ENCODE measurements at places on chromosomes 12 and 14.

- DNase-seq: no peak
Observed at GRCh38 chr14:47022721-47023120, 371.1 kb upstream of the RPL10L start.

GRCh38 chr14:54784657-54785056 lies 118.0 kb downstream of the GCH1 start:
- no peak for DNase-seq

DNA sequence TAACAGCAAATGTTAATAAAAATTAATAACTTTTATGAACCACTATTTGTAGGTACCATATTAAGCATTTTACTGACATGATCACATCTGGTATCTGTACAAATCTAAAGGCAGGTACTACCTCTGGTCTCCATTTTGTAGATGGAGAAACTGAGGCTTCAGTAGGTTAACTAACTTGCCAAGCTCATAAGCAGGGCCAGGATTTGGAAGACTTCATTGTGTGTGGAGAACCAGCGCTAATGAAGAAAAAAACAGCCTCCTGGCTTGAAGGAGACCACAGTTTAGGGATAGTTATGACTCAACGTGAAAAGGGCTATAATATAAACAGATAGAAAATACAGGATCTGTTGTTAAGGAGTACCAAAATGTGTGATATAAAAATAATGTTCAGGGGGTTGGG lies 1.0 kb downstream of the NUP37 start:
- DNase-seq: no peak

GRCh38 chr14:105092171-105093037 lies 27.2 kb upstream of the GPR132 start:
- no peak for DNase-seq

GRCh38 chr12:26754148-26754547 lies 78.8 kb downstream of the ITPR2 start:
- DNase-seq: no peak
